Activated naive CD4-positive, alpha-beta T cell (primary cell): ENCODE measurements at places on chromosomes 2 and 18.

DNA sequence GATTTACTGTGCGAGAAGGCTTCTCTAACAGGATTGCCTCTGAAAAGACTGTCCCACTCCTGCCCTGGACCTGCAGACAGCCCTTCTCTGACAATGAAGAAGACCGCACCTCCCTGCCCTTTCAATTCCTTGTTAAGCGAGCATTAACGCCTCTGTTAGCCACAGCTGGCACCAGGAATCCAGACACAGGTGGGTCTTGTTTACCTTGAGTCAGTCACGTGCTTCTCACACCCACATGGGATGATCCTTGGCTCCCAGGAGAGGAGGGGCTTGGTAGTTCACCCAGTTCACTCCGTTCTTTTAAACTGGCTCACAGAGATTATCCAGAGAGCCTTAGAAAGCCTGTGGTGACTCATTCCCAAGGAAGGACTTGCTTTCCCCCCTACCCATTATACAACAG, 410.5 kb upstream of the MEIS1 start:
- no peak for DNase-seq

DNA sequence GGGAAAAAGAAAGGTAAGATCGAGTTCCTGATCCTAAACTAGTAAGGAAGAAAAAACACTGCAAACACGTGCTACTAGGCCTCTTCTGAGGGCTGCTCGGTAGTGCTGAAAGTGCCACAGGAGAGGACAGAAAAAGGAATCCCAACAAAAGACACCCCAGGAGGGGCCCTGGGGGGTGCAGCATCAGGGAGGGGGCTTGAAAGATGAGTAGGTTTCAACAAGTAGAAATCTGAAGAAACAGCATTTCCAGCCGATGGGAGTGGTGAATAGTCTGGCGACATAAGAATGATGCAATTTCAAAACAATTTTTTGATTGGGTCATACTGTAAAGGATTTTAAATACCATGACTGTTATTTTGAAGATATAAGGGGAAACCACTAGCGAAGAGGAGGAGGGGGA, 98.6 kb downstream of the NOL10 start:
- DNase-seq: no peak

- DNase-seq: no peak
Observed at GRCh38 chr2:144459937-144460336, 60.0 kb downstream of the ZEB2 start.

GRCh38 chr2:13508671-13509070, 791.9 kb downstream of the TRIB2 start:
- DNase-seq: no peak

DNA sequence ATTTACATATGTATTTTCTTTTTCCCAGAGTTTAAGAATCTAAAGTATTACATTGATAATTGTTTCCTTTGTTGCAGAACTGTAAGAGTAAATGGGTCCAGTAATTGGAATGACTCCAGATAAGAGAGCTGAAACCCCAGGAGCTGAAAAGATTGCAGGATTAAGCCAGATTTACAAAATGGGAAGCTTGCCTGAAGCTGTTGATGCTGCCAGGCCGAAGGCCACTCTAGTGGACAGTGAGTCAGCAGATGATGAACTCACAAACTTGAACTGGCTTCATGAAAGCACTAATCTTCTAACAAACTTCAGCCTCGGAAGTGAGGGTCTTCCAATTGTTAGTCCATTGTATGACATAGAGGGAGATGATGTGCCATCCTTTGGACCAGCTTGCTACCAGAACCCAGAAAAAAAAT, 183.8 kb upstream of the STON1 start:
- DNase-seq: no peak

DNA sequence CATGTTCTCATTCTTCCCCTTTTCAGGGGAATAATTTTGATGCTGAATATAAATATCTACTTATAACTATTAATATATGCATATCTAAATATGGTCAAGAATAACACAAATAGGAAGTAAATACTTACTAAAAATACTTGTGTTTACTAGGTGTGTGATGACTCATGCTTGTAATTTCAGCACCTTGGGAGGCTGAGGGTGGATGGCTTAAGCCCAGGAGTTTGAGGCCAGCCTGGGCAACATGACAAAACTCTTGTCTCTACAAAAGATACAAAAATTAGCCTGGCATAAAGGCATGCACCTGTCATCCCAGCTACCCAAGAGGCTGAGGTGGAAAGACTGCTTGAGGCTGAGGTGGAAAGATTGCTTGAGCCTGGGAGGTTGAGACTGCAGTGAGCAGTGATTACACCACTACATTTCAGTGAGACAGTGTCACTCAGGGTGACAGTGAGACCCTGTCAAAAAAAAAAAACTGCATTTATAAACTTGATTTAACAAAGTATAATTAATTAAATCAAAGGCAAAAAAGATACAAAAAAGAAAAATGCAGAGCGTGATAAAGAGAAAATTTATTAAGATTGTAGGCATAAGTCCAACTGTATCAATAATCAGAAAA, 703.1 kb upstream of the VRK2 start:
- DNase-seq: no peak

DNA sequence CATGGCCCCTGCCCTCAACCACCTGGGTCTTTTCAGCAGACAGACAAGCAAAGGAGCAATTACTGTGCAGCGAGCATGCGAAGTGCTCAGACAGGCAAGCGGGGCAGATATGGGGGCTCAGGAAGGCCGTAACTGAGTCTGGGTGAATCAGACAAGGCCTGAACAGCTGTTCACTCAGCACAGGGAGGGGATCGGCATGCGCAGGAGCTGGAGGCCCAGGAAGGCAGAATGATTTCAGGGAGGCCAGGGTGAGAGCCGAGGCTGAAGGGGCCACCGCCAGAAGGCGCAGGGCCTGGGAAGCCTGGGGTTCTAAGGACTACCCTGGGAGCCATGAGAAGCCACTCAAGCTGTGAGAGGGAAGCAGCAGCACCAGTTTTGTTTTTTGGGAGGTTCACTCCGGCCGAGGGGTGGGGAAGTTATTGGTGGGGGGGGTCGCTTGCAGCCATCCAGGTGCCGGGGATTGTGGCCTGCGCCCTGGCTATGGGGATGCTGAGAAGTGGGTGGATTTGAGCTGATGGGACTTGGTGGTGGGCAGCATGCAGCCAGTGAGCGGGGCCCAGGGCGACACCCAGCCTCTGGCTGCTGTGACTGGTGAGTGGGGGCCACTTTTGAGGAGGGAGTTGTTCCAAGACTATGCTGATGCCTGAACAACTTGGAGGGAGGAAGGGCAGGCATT, 132.2 kb downstream of the TSN start:
- DNase-seq: no peak

DNA sequence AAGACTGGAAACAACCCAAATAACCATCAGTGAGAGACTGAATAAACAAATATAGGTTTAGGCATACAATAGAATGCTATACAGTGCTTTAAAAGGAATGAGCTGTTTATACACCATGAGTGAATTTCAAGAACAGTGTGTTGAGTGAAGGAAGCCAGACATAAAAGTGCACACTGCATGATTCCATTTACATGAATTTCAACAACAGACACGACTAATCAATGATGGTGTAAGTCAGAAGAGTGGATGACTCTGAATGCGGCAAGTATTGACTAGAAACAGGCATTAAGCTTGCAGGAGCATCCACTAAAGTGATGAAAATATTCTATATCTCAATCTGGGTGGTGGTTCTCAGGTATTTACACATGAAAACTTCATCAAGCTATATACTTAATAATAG, 142.7 kb upstream of the SLC39A10 start:
- DNase-seq: no peak

GRCh38 chr2:201383136-201383535, 26.0 kb upstream of the FLACC1 start:
- DNase-seq: no peak

GRCh38 chr2:130376433-130377293, 20.8 kb downstream of the PTPN18 start:
- DNase-seq: no peak

- no peak for DNase-seq
Observed at GRCh38 chr2:37379881-37380296, 35.5 kb downstream of the QPCT start.

- DNase-seq: no peak
Observed at GRCh38 chr2:238425505-238425978, 1.2 kb upstream of the ASB1 start.

DNA sequence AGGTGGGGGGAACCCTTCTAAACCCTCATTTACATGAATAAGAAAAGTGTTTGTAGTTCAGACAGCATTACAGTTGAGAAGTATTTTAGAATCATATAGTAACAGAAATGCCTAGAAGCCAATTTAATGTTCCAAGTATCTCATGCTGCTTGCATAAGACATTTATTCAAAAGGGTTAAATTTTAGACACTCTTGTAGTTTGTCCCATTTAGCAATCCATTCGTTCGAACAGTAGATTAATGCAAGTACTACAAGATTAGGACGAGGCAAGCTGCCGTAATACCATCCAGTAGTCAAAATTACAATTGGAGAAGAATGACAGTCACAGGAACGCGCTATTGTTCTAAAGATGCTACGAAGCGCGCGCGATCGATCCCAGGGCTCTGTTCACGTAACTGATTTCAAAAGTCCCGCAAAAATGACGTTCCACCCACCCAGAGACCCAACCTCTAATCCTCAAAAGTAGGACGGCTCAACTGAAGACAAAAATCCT, 1.2 kb downstream of the TMEM237 start:
- DNase-seq: no peak

DNA sequence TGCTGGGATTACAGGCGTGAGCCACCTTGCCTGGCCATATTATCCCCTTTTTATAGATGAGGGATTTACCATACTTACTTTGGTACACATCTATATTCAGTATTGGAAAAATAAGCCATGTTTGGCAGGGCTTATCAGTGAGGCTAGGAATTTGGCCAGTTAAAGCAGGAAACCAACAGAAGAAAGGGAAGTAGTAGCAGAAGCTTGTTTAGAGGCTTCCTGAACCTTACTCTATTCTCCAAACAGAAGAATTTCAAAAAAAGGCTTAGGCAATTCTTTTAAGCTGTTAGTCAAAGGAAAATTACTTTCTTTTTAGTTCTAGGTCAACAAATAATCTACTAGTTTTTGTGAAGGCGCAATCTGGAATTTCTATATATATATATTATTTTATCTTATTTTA, 3.2 kb upstream of the GLS start:
- DNase-seq: no peak

DNA sequence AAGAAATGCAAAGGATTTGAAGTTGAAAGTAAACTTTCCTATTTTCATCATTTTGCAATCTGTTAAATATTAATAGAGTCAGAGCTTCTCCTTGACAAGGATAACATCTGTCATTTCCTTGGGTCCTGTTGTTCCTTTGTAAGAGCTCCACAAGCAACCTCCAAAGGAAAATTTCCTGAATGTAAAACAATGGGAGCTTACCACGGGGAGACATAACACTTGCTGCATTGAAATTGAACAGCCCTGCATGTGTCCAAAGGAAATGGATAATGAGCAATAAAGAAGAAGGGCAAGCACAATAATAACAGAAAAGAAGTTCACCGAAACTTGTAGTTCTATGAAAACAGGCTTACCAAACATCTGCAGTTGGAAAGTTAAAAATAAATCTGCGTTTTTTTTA, 42.0 kb upstream of the SCG2 start:
- no peak for DNase-seq

GRCh38 chr2:102107741-102108070, 34.8 kb upstream of the IL1R1 start:
- DNase-seq: no peak

DNA sequence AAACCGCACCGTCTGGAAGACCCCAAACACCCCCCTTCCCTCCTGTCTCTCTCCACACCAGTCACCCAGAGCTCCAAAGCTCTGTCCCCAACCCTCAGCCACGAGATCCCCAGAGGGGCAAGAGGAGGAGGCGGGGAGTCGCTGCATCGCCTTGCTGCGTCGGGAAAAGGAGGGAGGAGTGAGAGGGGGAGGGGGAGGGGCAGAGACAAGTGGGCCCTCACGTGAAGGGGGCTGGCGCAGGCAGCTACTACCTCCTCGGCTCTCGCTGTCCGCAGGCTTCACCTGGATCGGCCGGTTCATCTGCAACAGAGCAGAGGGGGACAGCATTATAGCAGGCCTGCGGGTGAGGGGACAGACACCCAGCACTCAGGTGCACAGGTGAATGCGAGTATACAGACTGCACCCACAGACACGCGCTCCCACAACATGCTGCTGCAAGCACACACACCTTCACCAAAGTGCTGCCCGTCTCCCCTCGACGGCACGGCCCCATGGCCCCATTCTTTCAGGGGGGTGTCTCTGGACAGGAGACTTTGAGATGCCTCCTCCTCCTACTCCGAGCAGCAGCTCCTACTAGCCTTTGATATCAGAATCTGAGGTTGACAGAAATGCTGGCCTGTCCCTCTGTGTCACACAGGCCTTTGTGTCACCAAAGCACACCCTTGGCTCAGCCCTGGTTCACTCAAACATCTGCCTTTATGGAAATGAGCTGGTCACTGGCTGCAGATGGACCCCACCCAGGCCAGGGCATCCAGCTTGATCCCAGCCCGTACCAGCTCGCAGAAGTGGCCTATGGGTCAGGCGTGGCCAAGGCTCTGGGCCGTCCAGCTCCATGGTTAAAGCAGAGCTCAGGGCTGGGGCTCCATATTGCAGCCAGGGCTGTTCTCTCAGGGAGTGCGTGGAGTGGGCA, 243.8 kb downstream of the CELF4 start:
- DNase-seq: no peak

GRCh38 chr18:31684279-31685096, at the start of gene B4GALT6:
Gene B4GALT6, minus strand, starts transcription at chr18:31684581. Its CDS starts 155 bp downstream, at chr18:31684426.
- DNase-seq: no peak

DNA sequence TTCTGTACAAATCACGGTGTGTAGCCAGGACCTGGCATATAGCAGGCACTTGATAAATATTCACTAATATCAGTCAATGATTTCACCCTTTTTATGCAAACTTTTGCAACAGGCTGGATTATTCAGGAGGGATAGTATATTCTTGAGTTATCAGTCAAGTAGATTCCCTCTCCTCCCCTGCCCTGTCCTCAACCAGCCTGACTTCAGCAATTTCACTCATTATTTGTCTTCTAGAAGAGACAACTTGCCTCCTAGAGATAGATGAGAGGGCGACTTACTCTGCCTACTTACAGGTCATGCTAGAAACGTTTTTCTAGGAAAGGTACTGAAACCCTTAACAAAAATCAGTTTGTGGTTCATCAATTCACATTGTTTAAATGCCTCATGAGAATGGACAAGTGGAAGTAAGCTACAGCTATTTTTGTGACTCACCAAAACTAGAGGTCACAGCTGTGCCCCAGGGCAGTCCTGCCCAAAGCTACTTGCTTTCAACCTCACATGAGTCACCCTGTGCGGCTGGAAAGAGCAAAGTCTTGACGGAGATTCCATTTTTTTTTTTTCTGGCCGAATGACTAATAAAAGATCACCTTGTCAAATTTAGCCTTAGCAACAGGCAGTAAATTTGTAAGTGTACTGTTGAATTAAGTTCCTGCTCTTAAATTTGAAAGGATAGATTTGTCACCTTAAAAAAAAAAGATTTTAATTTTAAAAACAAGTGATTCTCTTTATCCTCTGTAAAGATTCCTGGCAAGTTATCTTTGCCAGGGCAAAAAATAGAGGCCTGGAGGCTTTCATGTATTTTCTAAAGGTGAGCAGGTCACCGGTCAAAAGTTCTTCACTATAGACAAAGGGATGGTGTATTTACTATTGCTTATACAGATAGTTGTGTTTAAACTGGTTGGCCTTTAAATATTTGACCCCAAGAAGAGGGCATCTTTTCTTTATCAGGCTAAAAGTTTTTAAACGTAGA, 109.0 kb upstream of the SLC35G4 start:
- DNase-seq: no peak

- DNase-seq: no peak
Observed at GRCh38 chr2:170502361-170503130, 212.6 kb upstream of the SP5 start.
